ENCODE measurements at places on chromosomes 11 and 22.

DNA sequence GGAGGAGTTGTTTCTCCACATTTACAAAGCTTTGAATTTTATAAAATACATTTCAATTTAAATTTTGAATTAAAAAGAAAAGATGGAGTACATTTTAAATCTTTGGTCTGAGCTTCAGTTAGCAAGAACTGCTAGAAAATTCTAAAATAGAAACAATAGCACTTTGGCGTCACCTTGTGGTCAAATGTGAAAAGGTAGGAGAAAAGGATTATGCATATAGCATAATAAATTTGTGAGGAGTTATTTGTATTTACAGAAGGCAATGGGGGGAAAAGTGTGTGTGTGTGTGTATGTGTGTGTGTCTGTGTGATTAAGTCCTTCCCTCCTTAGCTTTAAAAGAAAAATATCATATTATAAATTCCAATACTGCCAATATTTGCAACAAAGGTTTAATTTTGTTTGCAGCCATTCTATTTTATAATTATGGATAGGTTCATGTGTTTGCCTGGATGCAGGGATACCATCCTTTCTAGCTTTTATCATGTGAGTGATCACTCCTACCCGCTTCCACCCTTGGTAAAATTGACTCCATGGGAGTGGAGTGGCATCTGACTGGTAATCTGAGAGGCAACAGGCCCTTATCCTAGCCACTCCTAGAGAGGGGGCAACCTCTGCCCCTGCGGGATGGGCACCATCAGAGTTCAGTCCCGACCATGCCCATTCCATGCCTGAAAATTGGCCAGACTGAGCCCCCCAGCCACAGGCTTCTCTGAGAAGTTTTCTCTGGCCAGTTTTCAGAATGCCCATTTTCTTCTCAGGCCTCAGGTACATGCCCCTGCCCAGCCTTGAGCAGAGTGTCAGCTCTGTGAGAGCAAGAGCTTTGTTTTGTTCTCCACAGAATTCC, 13.6 kb upstream of the LGR4 start:
- DNase-seq = no peak

DNA sequence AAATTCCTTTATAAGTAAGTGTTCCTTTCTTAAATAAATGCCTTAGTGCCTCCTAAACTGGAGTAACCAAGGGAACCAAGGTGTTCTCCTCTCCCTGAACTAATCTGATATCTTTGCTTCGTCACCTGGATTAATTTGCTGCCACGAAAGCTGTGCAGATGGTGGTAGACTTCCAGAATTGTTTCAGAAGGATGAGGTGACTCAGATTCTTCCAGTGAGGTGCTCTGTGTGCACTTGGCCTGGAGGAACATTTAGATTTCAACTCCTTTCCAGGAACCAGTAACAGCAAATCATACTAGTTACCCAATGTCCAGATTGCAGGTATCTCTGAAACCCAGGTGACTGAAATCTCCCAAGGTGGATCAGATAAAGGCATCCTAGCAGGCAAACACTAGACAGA, 181.9 kb downstream of the FAT3 start:
- DNase-seq = no peak

GRCh38 chr11:111393096-111393495, 14.0 kb upstream of the POU2AF1 start:
- DNase-seq = no peak

DNA sequence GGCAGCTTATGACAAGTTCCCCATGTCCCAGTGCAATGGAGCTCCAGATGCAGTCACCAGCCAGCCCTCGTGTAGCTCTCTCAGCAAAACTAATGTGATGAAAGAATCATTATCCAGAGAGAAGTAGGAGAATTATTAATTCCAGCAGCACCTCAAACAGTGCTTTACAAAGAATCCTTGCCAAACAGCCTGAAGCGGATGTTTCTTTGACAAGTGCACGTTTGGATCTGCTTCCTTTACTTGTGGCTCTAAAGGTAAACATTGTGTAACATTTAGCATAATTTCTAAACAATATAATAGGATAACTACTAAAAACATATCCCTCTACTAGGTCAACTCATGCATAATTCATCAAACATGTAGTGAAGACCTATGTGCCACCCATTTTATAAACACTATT, 197.0 kb downstream of the FAM181B start:
- DNase-seq = no peak

DNA sequence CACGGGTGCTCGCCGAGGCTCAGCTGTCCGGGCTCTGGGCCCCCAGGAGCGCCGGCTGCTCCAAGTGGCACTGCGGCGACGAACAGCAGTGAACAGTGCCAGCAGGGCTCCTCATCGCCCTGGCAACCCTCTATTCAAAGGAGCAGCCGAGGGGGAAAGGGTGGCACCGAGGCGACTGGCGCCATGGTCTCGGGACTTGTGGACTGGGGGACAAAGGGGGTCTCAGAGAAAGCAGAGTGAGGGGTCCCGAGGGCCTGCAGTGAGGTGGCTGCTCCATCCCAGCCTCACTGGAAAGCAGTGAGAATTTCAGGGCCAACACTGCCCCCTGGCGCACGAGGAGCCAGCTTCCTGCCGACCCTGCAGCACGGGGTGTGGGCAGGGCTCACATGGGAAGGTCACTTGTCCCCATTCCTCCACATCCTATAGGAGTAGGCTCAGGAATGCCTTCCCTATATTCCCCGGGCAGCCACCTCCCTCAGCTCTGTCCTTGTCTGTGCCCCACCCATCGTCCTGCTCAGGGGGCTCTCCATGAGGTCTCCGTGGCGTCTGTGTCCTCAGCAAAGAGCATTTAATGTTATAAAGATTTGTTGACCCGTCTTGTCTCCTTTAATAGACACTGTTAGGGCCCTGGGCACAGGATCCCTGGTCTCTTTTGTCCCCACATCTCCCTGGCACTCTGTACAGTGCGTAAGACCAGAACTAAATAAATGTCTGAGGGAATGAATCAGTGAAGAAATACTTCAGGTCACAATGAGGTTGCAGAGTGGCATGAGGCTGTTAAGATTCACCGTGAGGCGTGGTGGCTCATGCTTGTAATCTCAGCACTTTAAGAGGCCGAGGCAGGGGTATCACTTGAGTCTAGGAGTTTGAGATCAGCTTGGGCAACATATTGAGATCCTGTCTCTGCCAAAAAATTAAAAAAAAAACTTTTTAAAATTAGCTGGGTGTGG, 26.4 kb downstream of the LRFN4 start:
- no peak for DNase-seq

GRCh38 chr11:29629286-29629685, 387.5 kb downstream of the KCNA4 start:
- DNase-seq = no peak

- DNase-seq = no peak
Measured at GRCh38 chr22:42187646-42188045, 57.0 kb upstream of the CYP2D6 start.

GRCh38 chr22:44424867-44425693, 73.0 kb downstream of the RTL6 start:
- DNase-seq = no peak

DNA sequence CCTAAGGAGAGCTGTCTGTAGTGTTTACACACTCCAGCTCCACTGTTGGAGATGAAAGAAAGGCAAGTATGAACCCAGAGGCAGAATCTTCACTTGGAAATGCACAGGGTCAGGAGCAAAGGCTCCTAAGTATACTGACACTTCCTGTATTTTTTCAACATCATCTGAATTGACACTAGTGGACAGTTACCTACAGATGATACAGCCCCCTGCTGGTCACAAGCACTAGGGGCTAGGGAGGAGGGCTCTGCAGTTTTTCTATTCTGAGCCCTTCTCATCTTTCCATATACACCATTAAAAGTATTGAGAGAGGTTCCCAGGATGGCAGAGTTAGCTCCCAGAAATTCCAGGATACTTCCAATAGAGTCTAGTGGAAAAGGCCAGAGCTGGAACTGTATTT, 290.3 kb upstream of the API5 start:
- no peak for DNase-seq

GRCh38 chr11:103927535-103927934, 108.9 kb upstream of the DDI1 start:
- DNase-seq = no peak

DNA sequence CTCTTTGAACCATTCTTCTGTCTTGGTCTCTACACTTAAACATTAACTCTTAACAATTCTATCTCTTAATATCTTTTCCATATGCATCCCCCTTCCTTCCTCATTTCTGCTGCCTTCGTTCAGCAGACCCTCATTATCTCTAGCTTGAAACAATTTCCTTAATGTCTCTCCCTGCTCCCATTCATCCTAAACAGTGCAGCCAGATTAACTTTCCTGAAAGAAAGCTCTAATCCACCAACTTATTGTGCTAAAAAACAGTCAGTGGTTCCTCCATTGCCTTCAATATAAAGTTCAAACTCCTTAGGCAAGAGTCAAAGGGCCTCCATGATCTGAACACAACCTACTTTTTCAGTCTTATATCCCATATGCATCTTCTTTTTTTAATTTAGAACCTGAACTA, 42.5 kb downstream of the SOX6 start:
- DNase-seq = no peak

- DNase-seq = no peak
Measured at GRCh38 chr11:45089251-45089650, 57.2 kb upstream of the PRDM11 start.

DNA sequence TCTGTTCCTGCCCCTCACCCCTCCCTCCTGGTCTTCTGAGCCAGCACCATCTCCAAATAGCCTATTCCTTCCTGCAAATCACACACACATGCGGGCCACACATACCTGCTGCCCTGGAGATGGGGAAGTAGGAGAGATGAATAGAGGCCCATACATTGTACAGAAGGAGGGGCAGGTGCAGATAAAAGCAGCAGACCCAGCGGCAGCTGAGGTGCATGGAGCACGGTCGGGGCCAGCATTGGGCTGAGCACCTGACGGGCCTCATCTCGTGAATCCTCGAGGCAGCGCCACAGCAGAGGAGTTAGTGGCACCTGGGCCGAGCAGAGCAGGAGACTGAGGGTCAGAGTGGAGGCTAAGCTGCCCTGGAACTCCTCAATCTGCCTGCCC, 941.8 kb downstream of the BRD1 start:
- DNase-seq = no peak

DNA sequence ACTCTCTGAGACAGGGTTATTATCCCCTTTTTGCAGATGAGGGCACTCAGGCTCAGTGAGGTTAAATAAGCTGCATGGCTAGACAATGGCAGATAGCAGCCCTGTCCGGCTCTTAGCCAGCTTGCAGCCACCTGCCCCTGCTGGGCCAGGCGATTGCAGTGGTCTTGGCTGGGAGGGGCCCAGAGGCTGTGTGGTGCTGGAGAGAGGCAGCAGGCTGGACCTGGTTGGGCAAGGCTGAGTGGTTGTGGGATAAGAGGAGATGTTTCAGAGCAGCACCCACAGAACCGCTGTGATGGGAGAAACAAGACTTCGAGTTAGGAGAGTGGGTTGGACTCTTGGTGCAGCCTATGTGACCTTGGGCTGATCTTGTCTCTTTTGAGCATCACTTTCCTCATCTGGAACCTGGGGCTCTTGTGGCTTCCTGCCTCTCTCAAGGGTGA, 25.5 kb downstream of the PTPRJ start:
- DNase-seq = no peak

DNA sequence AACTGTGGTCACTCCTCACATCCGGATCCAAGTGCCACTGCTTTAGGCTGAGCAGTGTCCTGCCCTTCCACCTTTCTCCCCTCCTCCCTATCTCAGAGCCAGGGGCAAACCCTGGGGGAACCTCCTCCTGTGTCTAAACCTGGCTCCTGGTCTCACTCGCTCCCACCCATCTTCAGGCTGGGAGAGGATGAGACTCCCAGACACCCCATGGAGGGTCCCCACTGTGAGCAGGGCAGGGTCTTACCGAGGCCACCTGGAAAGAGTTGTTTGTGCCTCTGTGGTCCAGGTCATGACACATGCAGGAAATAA, 93.6 kb downstream of the PDE2A start:
- no peak for DNase-seq

GRCh38 chr11:116792144-116792868, 627 bp upstream of the APOA5 start:
- DNase-seq = no peak

GRCh38 chr11:95762534-95762933, 27.0 kb downstream of the FAM76B start:
- DNase-seq = no peak

- no peak for DNase-seq
Measured at GRCh38 chr11:86984701-86985100, 29.5 kb upstream of the FZD4 start.

DNA sequence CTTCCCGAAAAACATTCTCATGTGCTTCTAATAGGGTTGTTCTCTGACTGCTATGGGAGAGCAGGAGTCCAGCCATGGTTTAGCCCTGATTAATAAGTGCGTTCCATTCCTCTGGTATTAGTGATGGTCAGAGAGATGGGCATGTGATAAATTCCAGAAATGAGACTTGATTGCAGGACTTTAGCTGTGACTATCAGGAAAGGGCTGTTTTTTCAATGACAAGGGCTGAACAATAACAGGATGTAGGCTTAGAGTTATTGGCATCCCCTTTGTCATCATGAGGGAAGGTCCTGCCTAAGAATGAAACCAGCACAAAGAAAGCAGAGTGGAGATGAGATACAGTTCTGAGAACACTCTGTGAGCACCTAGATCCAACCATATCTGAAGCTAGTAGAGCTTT, 494.6 kb downstream of the MIAT start:
- DNase-seq = no peak

DNA sequence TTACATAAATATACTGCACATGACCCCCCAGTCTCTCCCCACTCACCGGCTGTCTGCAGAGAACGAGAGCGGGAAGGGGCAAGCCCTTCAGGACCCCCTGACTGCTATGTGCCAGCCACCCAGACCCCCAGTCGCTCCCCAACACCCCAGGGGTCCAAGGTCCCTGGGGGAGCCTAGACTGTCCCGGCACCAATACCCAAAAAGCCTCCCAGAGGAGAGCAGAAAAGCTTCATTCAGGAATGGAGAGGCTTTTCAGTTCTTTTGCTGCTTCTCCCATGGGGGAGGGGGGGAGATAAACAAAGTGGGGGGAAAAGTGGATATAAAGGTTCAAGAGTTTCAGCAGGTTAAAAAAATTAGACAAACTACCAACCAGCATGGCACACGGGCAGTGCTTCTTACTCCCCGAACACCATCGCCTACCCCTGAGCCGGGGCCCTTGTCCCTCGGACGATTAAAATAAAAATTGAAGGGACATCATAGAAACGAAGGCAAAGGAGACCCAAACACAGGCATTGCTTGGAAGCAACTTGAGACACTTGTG, 1.3 kb downstream of the CSNK1E start:
- DNase-seq = no peak

- DNase-seq = no peak
Measured at GRCh38 chr11:125398475-125398874, 97.6 kb downstream of the FEZ1 start.

- no peak for DNase-seq
Measured at GRCh38 chr22:38881464-38881871, 9.5 kb upstream of the CBX6 start.

DNA sequence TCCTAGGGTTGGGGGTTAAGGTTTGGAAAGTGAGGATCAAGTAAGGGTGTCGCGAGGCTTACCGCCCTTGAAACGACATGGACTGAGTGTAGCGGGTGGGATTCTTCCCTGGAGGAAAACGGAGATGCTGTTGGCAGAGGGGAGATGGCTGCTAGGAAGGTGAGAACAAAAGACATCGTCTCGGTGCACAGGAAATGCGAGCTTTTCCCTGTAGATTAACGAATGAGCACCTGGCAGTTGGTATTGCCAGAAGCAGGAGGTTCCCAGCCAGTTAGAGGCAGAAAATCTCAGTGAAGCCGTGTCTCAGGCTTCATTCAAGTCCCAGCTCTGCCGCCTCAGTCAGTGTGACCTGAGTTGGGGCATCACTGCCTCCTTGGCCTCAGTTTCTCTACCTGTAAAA, 1.4 kb upstream of the LHFPL7 start:
- DNase-seq = no peak

Data from NCI-H187 treated with DMSO at 0.1 percent for 48 hours (cell line).